ENCODE measurements at places on chromosomes 5 and 9.

DNA sequence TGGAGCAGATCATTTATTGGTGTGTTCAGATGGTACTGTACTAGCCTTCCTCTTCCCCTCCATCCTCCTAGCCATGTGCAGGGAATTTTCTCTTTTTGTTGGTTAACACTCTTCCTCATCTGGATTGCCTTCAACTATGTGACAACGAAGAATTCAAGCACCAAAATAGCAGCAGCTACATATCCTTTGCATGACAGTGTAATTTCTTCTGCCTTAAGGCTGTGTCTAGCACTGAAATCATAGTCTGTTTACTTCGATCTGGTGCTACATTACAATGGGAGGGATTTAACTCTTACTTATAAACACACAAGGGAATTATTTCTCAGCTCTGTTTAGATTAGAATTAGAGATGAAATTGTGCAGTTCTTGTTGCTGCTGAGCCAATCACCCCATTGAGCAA is 260.4 kb downstream of the ARL15 start:
- DNase-seq, result no peak

DNA sequence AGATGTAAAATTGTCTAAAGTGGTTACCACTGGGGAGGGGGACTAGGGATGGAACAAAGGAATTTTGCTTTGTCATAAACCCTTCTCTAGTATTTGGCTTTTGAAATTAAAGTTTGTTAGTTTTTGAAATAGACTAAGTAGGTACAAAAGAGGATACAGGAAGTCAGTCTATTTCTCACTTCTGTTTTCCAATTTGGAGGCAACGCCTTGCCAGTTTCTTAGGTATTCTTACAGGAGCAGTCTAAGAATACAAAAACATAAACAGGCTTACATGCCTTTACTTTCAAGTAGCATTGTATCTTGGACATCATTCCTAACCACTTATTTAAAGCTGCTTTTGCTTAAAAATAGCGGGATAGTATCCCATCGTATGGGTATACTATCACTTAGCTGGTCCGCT is 34.4 kb downstream of the ALG2 start:
- DNase-seq, result no peak

DNA sequence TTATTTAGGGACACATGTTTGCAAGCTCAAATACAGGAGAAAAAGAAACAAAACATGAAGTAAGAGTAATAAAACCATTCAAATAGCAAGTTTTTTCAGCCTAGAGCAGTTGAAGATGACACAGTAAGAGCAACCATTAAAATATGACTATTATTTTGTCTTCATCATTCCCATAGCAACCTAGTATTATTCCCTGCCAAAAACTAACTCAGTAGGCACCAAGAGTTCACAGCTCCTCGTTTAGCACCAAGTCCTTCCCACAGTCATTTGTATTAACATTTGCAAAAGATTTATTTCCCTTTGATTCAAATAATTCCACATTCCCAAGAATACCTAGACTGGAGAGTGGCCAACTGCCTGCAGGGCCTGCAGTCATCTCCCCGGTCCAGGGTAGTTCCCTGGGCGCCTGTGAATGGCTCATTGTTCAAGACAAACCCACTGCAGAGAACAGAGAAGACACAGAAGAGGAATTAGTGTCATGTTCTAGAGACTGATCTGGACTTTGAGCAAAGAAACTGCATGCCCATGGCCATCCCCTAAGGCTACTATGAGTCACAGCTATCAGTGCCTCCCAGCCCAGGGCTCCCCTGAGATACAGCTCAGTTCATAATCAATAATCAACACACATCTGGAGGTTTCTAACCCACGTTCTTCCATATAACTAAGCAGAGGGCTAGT is 139.1 kb upstream of the MAP3K1 start:
- DNase-seq, result no peak

GRCh38 chr5:174501461-174502069 is 222.8 kb upstream of the MSX2 start:
- DNase-seq, result no peak

GRCh38 chr9:93304574-93305496 is 120.9 kb downstream of the WNK2 start:
- DNase-seq, result no peak

DNA sequence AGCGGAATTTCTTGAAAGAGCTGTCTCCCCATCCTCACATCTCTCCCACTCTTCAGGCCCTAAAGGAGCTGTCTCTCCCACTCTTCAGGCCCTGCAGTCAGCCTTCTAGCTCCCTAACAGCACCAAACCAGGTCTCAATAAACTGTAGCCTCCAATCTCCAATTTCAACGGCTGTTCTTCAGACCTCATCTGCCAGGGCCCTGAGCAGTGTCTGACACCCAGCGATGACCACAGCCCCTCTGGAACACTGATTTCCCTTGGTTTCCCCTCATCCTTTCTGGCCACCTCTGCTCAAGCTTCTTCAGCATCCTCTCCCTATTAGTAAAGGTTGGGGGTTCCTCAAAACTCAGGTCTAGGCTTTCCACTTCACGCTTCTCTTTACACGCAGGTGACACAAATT is 1.6 kb upstream of the P4HA2 start:
- no peak for DNase-seq

GRCh38 chr5:114361724-114362196 is at the start of gene KCNN2:
Gene KCNN2 (plus strand): TSS chr5:114362070. CDS start chr5:114362140, 70 bp downstream.
- DNase-seq, result no peak

GRCh38 chr9:124007565-124008302 is 3.8 kb upstream of the LHX2 start:
- DNase-seq, result no peak

GRCh38 chr5:123299136-123299535 is 124.1 kb downstream of the CEP120 start:
- no peak for DNase-seq

DNA sequence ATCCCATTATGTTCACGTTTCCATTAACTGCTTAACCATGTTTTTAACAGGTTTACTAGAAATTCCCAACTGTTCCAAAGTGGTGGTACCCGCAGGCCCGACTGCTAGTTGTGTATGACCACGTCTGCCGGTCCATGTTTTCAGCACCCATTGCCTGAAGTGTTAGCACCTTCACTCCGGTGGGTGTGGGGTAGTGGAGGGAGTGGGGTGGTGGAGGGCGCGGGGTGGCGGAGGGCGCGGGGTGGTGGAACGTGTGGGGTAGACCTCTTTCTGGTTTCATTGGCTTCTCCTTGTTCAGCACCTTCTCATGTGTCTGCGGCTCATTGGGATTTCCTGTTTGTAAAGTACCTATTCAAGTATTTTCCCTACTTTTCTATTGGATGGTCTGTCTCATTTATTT is 37.7 kb downstream of the TPPP start:
- DNase-seq, result no peak

DNA sequence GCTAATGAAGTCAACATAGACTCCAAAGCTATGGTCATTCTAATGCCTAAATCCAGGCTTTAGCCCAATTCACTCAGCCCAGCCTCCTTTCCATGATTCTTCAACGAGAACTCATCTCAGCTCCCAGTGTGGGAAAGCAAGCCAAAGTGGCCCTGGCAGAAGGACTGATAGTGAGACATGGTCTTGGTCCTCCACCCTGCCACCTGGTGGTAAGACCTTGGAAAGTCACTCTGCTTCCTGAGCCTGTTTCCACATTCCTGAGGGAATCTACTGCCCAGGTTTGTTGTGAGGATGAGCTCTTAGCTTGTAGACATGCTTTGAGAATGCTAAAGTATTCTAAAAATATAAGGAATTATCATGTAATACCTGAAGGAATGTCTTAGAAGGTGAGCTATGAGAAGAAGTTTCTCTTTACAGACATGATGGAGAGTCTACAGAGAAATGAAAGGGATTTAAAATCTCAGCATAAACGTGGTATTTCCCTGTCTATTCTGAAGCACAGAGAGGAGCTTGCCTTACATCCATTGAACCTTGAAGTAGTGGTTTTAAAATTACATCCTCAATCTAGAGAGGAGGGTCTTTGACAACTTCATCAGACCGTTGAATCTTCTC is 173.5 kb downstream of the TRIM32 start:
- DNase-seq, result no peak

GRCh38 chr9:121671612-121672155 is 20.2 kb downstream of the DAB2IP start:
- no peak for DNase-seq

DNA sequence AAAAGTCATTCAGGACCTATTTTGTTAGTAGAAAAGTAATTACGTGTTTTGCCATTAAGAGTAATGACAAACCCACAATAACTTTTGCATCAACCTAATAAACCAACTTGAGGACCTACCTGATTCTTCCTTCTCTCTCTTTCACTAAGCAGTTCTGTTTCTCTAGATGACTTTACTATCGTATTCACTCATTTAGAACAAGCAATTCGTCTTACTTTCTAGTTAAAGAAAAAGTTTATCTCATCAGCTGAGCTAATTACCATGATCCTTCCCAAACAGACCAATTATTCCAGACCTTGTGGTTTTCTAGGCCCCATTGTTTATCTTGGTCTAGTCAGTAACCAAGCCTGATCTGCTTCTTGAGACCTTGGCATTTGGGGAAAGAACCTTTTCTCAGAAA is 49.6 kb upstream of the PRDM9 start:
- DNase-seq, result no peak

DNA sequence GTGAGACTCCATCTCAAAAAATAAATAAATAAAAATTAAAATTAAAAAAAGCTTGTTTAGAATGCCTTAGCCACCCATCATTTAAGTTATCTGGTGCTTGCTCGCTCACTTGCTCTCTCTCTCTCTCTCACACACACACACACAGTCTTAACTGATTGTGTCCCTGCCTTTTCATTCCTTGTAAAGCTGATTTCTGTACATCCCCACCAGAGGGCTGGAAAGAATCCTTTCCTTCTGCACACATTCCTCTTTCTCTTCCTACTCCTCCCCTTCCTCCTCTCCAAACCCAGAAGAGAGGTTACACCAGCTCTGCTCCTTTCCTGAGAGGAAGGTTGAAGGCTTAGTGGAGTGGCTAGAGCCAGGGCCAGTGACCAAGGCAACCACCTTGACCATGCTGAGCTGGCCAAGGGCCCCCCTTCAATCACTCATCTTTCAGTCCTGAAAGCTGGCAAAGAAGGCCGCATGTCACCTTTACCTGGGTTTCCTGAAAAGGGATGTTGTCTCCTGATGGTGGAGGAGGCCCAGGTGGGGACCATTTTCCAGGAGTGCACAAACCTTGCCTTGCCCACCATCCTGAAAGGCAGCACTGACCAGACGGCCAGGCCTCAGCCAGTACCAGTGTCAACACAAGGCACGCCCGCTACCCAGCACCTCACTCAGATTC is 25.6 kb downstream of the STK10 start:
- no peak for DNase-seq

GRCh38 chr9:129661029-129661428 is 4.4 kb upstream of the PRRX2 start:
- no peak for DNase-seq

DNA sequence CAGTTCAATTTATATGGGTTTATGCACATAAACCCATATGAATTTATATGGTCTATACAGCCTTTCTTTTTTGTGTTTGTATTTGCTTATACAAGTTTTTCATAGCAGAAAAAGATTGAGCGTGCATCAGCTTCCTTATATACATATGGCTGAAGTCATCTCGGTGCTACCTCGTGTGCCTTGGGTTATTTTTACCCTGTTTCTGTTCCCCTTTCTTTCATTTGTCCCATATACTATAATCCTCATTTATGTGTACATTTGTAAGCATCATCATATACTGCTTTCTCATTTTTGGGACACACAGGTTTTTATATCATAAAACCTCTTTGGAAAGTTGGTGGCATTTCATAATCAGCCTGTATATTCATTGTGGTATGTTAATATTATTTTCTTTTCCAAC is 107.8 kb upstream of the ADAMTSL1 start:
- DNase-seq, result no peak

DNA sequence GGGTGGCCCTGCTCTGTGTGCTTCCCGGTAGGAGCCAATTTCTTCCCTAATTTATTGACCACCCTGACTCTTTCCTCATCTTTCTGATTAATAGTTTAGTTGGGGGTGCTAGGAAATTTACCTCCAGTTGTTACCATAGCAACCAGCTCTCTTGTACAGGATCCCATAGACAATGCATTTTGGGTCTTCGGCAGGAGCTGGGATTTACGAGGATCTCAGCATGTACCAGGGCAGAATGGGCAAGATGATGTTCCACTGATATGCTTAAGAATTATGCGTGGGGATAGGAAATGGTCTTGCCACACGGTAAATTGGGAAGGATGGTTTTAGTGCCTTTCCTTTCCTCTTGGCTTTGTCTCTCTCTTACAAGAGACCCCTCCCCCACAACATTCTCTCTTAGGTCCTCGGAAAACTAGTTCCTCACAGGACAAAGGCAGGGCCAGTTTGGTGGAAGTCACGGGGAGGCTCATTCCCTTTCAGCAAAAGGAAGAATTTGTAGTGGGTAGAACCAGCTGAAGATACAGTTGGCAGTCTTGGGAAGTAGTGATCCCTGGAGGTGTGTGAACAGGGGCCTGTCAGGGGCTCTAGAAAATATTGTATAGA is 133.4 kb upstream of the SHB start:
- no peak for DNase-seq

GRCh38 chr5:158382473-158382872 is 523.5 kb upstream of the CLINT1 start:
- DNase-seq, result peak; percentile 5

DNA sequence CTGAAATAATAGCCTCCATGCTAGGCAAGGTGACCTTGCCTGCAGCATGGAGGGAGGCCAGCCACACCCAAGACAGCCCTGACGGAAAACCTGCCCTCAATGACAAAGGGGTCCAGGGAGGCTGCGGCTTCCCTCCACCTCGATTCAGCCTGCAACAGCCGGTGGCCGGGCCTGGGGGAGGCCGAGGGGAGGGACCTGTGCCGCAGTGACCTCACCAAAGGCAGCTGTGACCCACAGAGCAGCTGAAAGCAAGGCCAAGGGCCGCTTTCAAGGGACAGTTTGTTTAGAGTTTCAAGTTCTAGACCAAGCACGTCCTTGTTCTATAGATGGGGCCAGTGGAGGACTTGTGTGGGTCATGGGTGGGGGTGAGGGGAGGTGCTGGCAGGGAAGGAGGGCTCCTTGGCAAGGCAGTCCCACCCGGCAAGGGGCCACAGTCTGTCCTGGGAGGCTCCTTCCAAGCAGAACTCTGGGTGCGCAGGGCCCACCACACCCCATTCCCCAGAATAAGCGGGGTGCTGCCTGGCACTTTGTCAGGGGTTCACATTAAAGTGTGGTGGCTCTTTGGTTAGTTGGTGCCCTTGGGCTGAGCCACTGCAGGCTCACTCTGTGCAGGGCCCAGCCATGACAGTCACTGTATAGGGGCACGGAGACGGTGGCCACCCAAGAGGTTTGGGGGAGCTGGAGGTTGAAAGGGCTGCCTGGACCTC is 226.5 kb downstream of the FANCC start:
- no peak for DNase-seq

GRCh38 chr5:135458921-135459331 is 6.8 kb upstream of the TIFAB start:
- DNase-seq, result no peak

DNA sequence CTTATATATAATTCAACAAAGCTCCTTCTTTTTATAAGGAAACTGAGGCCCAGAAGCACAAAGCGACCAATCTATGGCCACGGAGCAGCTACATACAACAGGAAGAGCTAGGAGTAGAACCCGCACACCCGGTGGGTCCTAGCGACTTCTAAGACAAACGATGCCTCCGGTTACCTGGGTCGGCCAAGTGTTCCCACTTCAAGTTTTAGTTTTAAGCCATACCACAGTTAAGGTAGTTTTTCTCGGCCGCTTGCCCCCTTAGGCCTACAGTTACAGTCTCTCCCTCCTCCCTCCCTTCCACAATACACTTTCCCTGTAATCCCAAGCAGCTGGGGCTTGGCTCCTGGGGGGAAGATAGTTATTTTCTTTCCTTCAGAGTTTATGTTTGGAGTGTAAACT is 533 bp downstream of the SREK1IP1 start:
- DNase-seq, result no peak

GRCh38 chr5:61790678-61791077 is 458.6 kb downstream of the ZSWIM6 start:
- DNase-seq, result no peak

GRCh38 chr5:9722601-9723180 is 92.5 kb upstream of the TAS2R1 start:
- no peak for DNase-seq

All from stimulated activated CD8-positive, alpha-beta memory T cell treated with anti-CD3 and anti-CD28 coated beads, Interleukin-7, amount 100 ng/mL, for 4 hours (primary cell).